ENCODE measurements at places on chromosomes 1 and 21. TPM values are rescaled to one million over a fixed set of nuclear protein-coding genes. Genes with fewer than 3 reads are reported as not detected.

The BACE2 gene
- total RNA-seq: 48.8 TPM

The AMY1A gene
- total RNA-seq: not detected

The OR6K6 gene
- not detected for total RNA-seq

The GUCA2B gene
- not detected for total RNA-seq

The SERPINC1 gene
- total RNA-seq: not detected

The AMIGO1 gene
- total RNA-seq: 0.15 TPM

The CLDN19 gene
- total RNA-seq: not detected

The OR2W3 gene
- 0.86 TPM for total RNA-seq

The HNRNPCL4 gene
- not detected for total RNA-seq

The SIPA1L2 gene
- total RNA-seq: 1.9 TPM

The KRTAP13-2 gene
- total RNA-seq: not detected

The FAM131C gene
- 0.15 TPM for total RNA-seq

The MIS18A gene
- 25.1 TPM for total RNA-seq

The C1QA gene
- total RNA-seq: not detected

Data from hair follicular keratinocyte (primary cell).